ENCODE measurements at places on chromosomes 4 and X.

DNA sequence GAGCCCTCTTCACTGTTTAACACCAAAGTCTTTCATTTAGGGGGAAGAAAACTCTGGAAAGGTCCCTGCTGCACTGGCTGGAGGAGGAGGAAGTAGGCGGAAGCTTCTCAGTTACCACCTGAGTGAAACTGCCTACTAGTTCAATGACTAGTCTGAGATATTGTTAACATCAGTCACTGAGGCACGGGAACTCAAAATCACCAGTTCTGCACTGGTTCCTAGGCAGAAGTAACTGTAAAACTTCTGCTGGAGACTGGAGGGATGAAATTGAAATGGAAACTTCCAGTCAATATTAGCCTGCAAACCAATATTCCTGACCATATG, 178.3 kb downstream of the SNCA start:
- DNase-seq: no peak

DNA sequence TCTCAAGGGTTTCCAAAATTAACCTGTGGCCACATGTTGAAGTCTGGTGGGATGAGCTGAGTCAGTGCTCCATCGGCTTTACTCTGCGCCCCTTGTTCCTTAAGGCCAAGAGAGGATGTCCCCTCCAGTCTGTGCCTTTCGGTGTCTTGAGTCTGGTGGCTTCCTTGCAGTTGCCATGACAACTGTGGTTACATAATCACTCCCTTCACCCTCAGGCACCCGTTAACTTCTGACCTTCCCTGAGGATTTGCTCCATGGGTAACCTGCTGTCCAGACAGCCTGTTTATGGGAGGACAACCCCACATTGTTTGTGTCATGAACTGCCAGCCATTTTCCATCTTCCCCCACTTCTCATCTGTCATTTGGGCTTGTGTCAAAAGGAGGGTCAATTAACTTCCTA, 401.1 kb upstream of the LCORL start:
- DNase-seq: no peak

GRCh38 chrX:131609480-131609879, 65.6 kb downstream of the OR13H1 start:
- DNase-seq: no peak

GRCh38 chr4:1712216-1713002, at the start of gene SLBP:
TSS of gene SLBP (minus strand) at chr4:1712319. CDS start at chr4:1712188, 131 bp downstream.
- DNase-seq: peak; percentile 85

GRCh38 chrX:19256986-19257385, 86.7 kb upstream of the PDHA1 start:
- no peak for DNase-seq

- DNase-seq: peak; percentile 54
Observed at GRCh38 chr4:138090150-138090917, 151.8 kb downstream of the SLC7A11 start.

DNA sequence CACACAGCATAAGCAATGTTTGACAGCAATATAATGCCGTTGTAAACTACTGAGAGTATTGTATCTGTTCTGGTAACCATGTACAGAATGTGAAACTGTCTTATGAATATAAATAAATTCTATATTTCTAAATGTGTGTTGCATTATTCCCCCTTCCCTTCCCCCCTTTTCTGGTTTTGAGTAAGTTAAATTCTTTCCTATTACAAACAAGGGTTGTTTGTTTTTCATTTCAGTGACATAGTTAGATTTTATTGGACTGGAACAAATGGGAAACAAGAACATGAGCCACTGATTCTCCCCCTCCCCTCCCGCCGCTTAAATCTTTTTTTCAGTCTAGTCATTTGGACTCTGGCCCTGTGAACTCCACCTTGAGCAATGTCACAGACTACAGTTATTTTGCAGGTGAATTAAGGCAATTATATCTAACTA, 69.8 kb downstream of the GPAT3 start:
- DNase-seq: no peak

DNA sequence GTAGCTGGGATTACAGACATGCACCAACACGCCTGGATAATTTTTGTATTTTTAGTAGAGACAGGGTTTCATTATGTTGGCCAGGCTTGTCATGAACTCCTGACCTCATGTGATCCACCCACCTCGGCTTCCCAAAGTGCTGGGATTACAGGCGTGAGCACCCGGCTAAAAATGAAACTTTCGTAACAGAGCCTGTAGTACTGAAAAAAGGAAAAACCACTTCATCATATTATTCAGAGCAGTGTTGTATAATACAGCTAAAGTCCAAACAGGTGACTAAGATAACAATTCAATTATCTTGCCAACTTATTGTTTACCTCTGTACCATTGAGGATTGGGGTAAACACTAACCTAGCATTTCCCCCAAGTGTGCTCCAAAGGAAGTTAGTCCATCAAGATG, 43.9 kb upstream of the HPRT1 start:
- DNase-seq: no peak

DNA sequence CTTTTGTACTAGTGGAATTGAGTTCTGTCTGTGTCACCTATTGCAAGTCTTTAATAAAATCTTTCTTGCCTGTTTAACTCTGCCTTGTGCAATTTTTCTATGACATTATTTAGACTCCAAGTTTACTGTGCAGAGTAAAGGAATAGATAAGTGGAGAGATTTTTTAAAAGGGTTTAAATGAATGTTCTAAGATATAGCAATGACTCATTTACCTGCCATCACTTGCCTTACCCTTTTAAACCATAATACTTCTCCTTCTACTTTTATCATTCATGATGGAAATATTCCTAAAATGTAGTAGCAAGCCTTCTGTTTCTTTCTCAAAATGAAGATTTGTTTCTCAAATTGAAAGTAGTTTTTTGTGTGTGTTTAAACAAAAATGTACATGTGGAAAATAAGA, 782.8 kb upstream of the MAGEB2 start:
- no peak for DNase-seq

- no peak for DNase-seq
Observed at GRCh38 chrX:143642426-143642825, 6.5 kb upstream of the SLITRK4 start.
